ENCODE measurements at places on chromosomes 7 and 10.
A peak's percentile ranks its signal among the peaks of the same experiment; 100 is the strongest.

GRCh38 chr10:35058134-35058533, 32.0 kb downstream of the CUL2 start:
- DNase-seq, result no peak

- DNase-seq, result peak; percentile 81
Observed at GRCh38 chr7:159030490-159031134, 114.1 kb downstream of the VIPR2 start.

DNA sequence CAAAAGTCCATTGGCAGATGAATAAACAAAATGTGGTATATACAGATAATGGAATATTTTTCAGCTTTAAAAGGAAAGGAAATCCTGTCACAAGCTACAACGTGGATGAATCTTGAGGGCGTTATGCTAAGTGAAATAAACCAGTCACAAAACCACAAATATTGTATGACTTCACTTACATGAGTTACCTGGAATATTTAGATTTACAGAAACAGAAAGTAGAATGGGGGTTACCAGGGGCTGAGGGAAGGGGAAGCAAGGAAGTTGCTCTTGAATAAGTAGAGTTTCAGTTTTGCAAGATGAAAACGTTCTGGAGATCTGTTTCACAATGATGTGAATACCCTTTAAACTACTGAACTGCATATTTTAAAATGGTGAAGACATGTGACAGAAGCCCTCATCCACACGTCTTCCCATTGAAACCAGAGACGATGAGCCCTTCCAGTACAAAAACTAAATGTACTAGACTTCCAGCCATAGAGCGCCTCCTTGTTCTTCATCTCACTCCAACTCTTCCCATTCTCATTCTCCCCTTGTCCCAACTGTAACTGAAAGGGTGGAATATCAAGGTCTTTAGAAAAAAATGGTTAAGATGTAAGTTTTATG, 62.4 kb downstream of the MICU1 start:
- no peak for DNase-seq

DNA sequence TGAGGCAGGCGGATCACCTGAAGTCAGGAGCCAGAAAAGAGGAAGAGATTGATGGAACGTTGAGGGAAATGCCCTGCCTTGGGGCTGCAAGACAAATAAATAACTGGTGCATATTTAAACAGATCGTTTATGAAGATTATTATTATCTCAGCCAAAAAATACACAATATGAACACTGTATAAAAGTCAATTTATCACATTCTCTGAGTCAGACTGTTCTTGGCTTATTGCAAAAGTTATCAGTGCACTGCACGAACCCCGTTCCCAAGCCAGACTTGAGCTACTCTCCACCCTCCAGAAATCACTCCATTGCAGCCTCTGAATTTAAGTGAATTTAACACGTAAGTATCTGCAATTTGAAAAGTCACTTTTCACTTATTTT, 1.6 kb downstream of the DNMBP start:
- no peak for DNase-seq

GRCh38 chr10:128286762-128287500, 160.7 kb upstream of the MKI67 start:
- DNase-seq, result no peak

All from coronary artery (tissue), 2 donors.